ENCODE measurements at places on chromosomes 1 and 21.

DNA sequence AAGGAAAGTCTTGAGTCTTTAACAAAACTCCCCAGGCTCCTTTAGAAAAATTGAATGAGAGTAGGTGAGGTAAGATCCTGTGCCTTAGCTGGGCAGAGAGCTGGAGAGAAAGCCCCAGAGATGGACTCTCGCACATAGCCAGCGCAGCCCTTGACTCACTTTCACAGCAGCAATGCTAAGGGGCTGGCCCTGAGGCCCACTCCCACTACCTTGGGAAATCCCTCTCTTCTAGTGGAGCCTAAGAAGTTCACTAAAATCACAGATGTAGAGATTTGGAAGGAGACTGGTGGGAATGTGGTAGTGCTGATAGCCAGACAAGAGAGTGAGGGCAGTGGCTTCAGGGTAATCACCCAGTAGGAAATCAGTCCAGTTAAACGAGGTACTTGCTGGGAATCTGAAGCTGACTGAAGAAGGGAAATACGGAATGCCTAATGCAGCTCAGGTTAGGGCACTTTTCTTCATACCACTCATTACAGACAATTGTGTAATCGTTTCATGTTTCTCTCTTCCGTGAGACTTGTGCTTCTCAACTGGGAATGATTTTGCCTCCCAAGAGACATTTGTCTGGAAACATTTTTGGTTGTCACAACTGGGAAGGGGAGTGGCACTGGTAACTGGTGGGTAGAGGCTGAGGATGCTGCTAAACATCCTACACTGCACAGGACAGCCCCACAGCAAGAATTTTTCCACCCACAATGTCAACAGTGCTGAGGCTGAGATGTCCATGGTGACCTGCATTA is 42.4 kb upstream of the LRRC8C start:
- no peak for DNase-seq

- DNase-seq: no peak
These were observed 79.0 kb downstream of the NPHP4 start for GRCh38 chr1:5913078-5913845.

- no peak for DNase-seq
These were observed 34.1 kb upstream of the BTG2 start for GRCh38 chr1:203271018-203271743.

- no peak for DNase-seq
These were observed 35.2 kb downstream of the SPEN start for GRCh38 chr1:15882665-15883064.

All from activated CD8-positive, alpha-beta memory T cell treated with anti-CD3 and anti-CD28 coated beads for 1 hour (primary cell).